Activated CD8-positive, alpha-beta T cell treated with anti-CD3 and anti-CD28 coated beads for 36 hours (primary cell): ENCODE measurements at places on chromosomes 5 and 9.

- DNase-seq, result no peak
Observed at GRCh38 chr5:31329715-31330114, 136.2 kb downstream of the CDH6 start.

DNA sequence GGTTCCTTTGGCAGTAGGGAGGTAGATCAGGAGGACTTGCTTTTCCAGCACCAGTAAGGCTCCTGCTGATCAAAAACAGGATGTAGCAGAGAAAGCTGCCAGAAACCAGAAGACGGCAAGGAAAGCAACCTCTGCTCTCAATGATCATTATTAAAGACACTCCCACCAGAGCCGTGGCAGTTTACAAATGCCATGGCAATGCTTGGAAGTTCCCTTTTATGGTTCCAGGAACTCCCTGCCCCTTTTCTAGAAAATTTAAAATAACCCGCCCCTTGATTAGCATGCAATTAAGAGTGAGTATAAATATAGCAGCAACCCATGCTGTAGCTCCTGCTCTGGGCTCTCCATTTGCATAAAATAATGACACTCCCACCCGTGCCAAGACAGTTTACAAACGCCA lies 16.1 kb downstream of the EQTN start:
- DNase-seq, result no peak

GRCh38 chr5:81226949-81227348 lies 6.2 kb upstream of the CKMT2 start:
- DNase-seq, result no peak

DNA sequence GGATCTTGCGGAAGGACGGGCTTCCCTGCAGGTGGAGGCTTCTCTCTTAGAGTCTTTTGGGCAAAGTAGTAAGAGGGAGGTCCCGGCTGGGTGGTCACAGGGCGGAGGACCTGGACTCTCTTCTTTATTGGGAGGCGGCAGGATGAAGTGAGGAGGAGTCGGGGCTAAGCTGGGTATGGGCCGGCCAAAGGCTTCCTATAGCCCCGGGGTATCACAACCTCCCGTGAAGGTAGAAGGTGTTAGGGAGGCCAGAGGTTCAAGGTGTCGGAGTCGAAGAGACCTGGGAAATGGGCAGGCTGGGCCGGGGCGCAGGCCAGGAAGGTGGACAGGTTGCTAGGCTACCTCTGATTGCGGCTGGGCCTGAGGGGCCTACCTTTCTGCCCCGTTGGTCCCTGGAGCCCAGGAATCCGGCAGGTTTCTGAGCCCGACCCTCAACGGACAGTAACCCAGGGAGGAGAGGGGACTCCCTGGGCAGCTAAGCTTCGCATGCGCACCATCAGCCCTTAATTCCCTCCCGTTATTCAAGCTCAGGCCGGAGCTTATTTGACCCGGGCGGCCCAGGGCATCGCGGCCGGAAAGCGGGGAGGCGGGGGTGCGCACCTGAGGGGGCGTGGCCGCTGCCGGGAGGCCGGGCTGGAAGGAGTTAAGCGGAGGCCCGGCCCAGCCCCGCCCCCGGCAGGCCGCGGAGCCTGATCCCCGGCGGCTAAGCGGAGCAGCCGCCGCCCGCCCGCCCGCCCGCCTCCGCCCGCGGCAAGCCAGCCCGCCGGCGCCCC lies at the start of gene TESK1:
Gene TESK1, plus strand, starts transcription at position 685 of the 773 bp plus-strand sequence. CDS start 358 bp downstream, outside the sequence.
- peak; percentile 89 for DNase-seq

- DNase-seq, result peak; percentile 78
Observed at GRCh38 chr9:125632321-125633115, 74.5 kb downstream of the MAPKAP1 start.

DNA sequence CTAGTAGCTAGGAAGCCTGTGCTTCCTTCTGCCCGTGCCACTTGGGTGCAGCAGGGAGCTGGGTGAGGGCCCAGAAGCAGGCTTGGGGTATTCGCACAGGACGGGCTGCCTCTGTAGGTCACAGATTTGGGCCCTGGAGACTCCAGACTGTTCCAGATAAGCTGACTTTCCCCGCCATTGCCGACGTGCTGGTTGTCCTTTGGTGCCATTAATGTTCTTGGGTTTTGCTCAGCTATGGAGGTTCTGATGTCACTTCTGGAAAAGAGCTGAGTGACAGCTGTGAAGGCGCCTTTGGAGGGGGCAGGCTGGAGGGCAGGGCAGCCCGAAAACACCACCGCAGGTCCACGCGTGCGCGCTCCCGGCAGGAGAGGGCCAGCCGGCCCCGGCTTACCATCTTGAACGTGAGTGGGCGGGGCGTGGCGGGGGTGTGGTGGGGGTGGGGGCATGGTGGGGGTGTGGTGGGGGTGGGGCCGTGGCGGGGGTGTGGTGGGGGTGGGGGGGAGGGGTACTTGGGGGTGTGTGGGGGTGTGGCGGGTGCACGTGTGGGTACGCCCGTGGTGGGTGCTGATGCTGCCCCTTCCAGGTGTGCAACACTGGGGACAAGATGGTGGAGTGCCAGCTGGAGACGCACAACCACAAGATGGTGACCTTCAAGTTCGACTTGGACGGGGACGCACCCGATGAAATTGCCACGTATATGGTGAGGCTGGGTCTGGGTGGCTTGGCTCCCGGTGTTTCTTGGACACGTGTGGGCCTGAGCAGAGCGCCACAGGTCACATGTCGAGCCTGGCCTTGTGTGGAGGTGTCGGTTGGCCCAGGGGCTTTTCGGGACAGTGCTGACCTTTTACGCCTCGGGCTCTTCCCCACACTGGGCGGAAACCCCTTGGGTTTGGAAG lies 79.6 kb downstream of the WNK2 start:
- DNase-seq, result no peak

GRCh38 chr5:56481428-56482357 lies 248.6 kb upstream of the ANKRD55 start:
- peak; percentile 16 for DNase-seq

DNA sequence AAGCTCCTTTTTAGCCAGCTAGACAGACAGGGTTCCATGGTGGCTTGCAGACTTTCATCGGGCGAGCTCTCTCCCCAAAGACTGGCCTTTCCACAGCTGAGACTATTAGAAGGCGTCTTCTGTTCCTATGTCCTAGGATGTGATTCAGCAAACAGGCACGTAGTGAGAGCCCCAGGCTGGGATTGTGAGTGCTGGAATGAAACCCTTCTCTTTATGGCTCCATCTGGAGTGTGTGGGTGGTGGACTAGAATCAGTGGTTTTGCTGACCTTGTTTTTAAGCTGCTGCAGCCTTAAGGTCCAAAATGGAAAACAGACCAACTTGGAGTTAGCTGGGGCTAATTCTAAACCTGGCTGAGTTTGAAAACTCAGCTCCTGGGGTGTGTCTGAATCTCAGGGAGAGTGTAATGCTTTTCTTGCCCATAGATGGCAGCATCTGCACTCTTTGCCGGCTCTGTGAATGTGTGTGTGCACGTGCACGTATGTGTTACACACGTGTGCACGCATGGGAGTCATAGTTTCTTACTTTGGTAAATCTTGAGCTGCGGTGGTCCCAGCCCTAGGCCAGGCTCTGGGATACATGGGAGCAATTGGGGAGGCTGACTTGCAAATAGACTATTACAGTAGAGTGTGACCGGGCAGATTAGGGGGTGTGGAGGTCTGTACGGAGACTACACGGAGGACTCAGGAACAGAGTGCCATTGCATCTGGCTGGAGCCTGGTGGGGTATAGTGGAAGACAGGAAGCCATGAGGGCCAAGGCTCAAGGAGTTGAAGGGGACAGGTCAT lies 10.7 kb downstream of the GSN start:
- DNase-seq, result peak; percentile 73

- DNase-seq, result no peak
Observed at GRCh38 chr5:107485184-107485583, 185.6 kb downstream of the EFNA5 start.

- no peak for DNase-seq
Observed at GRCh38 chr9:134549336-134549735, 92.3 kb upstream of the COL5A1 start.

DNA sequence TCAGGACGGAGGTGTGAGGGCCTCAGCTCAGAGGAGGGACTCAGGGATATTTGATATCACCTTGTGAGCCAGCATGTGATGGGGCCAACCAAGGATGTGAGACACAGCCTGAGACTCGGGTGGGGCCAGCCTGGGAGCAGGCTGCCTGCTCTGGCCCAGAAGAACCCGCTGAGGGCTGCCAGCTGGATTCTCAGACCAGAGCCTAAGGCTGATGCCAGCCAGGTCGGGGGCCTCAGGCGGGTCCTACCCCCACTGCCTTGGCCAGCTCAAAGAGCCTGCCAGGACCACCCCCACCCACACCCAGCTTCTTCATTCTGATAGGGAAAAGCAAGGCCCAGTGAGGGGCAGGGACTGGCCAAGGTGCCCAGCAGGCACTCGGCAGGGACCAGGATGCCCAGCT lies 20.3 kb upstream of the DUSP1 start:
- DNase-seq, result no peak

DNA sequence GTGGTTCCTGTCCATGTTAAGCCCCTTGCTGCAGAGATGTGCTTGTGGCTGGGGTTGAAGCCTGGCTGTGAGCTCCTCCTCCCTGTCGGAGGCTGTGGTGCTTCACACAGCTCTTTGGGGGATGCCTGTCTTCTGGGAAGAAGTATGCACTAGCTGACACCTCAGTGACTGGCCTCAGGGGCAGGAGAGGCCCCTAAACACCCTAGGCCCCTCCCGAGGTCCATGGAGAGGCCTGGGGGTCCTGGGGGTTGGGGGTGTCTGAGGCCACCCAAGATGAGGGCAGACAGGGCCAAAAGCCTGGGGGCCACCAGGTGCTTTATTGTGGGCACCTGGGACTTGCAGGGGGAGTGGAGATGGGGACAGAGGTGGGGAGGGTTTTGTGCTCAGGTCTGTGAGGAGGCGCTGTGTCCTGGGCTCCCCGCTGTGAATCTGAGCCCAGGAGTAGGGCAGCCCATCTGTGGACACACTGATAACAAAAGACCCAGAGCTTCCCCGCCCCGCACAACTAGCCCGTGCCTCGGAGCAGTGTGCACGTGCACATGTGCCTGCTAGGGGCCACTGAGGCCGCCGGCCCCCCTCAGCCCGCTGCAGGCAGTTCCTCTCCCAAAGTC lies 92.0 kb downstream of the PHF2 start:
- no peak for DNase-seq

DNA sequence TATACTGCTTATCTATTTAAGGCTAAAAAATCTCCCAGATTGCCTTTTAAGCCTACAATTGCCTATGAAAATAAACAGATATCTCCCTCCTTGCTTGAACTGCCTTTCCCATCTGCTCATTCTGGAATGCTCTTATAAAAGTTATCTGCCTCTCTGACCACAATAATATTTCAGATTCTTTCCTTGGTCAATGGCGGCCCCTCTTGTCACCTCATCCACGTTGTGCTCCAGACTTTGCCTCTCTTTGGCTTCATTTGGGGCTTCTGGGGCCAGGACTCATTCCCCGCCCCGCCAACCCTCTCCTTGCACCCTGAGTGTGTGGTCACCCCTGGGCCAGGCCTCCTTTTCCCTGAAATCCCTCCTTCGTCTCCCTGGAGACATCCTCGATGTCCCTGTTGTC lies 110.0 kb upstream of the RPS23 start:
- no peak for DNase-seq

- no peak for DNase-seq
Observed at GRCh38 chr9:91362051-91362611, 413 bp upstream of the AUH start.

DNA sequence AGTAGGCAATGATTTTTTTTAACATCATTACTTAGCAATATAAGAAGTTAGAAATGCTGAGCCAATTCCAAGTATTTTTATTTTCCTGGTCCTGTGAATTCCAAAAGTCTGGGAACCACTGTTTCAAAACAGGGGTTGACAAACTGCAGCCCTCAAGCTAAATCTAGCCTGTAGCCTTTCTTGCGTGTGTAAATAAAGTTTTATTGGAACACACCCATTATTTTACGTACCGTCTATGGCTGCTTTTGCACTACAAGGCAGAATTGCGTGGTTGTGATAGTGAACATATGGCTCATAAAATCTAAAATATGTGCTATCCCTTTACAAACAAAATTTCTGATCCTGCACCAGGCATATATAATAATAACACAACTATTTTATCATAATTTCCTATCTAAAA lies 279.1 kb downstream of the SAXO1 start:
- no peak for DNase-seq

GRCh38 chr9:115456515-115456914 lies 338.6 kb upstream of the TNC start:
- no peak for DNase-seq

DNA sequence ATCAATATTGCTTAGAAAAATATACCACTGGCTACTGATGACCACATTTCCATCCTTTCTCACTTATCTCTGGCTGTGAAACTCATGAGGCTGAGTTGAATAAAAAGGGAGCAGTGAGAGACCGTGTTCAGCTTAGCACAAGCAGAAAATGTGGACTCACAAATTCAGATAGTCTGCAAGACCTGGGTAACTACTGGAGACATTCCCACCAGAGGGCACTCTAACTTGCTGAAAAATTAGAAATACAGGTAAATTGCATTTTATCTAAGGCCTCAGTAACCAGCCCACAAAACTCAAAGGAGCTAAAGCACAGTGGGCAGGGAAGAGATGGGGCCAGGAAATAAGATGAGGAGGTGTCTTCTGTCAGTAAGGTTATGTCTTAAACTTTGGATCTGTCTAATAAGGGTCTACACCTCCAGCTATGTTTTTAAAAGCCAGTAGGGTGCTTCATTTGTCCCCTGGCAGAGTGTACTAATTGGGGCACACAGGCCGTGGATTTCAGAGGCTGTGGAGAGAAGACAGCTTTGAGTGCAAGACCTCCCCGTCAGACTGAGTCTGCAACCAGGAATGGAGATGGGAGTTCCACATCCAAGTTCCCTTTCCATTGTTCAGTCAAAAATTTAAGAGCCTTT lies 8.7 kb upstream of the NDUFB6 start:
- peak; percentile 57 for DNase-seq

GRCh38 chr9:87250205-87250604 lies 247.5 kb upstream of the DAPK1 start:
- no peak for DNase-seq

GRCh38 chr9:15834541-15834940 lies 281.7 kb downstream of the CCDC171 start:
- DNase-seq, result no peak

GRCh38 chr5:38237681-38238080 lies 20.7 kb upstream of the EGFLAM start:
- DNase-seq, result no peak

DNA sequence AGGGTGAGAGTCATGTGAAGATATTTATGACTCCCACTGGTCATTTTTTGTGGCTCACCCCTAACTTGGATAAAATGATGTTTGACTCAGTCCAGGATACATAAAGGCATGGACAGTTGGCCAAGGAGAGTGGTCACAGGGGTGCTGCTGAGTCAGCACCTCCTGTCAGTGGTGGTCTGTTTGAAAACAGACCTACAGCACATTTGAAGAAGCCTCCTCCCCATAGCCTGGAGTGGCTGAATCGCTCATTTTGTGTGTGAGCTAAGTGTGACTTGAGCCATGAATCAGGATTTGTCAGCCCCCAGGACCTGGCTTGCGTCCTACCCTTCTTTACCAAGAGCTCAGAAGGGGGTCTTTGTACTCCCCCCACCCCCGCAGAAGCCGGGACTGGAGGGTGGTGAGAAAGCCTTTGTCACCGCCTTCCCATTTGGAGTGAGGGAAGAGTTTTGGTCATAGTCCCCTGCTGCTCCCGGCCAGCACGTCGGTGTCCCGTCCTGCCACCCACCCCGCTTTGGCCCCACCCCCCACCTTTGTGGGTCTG lies 35.6 kb downstream of the TRIO start:
- no peak for DNase-seq

- DNase-seq, result no peak
Observed at GRCh38 chr9:110538647-110539041, 40.9 kb downstream of the SVEP1 start.

GRCh38 chr5:17282283-17283120 lies 65.1 kb downstream of the BASP1 start:
- peak; percentile 7 for DNase-seq

- DNase-seq, result no peak
Observed at GRCh38 chr5:3925935-3926334, 330.3 kb downstream of the IRX1 start.
